COLO829 (cell line): ENCODE measurements at places on chromosomes 2 and 18.

- no peak for DNase-seq
Observed at GRCh38 chr2:127479866-127480743, 46.2 kb downstream of the IWS1 start.

DNA sequence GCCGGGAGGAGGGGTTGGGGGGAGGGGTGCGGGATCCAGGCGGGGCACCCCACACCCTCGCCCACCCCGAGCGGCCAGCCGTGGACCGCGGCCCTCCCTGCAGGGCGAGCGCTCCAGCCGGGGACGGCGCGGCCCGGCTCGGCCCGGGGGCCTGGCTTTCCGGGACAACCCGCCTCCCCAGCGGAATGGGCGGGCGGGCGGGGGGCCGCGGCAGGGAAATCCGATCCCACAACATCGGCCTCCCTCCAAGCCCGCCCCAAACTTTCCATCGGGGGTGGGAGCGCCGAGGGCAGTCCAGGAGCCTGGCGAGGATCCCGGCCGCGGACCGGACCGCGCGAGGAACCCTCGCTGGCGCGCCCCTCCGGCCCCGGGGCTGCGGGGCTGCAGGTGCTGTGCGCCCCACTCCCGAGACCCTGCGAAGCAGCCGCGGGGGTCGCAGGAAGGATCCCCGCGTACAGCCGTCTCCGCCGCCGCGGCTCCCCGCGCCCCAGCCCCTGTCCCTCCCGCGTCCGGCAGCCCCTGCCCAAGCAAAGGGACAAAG, 529 bp downstream of the SEMA4C start:
- DNase-seq, result peak; percentile 36

DNA sequence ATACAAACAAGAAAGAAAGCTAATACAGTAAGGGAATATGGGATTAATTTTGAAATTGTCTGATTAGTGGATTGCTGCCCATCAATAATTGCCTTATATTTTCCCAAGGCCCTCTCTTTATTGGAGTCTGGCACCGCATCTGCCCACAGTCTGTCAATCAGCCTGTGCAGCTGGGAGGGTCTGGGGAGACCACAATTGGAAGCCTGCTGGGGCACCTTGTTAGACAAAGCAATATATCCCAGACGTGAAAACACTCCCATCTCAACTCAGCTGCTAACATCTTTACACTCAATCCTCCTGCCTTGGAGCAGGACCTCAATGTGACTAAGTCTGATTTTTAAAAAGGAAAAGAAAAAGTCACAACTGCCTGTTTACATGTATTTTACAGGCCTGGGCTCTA, 258.6 kb downstream of the SRBD1 start:
- no peak for DNase-seq

- DNase-seq, result no peak
Observed at GRCh38 chr2:19987936-19988335, 2.0 kb downstream of the WDR35 start.

DNA sequence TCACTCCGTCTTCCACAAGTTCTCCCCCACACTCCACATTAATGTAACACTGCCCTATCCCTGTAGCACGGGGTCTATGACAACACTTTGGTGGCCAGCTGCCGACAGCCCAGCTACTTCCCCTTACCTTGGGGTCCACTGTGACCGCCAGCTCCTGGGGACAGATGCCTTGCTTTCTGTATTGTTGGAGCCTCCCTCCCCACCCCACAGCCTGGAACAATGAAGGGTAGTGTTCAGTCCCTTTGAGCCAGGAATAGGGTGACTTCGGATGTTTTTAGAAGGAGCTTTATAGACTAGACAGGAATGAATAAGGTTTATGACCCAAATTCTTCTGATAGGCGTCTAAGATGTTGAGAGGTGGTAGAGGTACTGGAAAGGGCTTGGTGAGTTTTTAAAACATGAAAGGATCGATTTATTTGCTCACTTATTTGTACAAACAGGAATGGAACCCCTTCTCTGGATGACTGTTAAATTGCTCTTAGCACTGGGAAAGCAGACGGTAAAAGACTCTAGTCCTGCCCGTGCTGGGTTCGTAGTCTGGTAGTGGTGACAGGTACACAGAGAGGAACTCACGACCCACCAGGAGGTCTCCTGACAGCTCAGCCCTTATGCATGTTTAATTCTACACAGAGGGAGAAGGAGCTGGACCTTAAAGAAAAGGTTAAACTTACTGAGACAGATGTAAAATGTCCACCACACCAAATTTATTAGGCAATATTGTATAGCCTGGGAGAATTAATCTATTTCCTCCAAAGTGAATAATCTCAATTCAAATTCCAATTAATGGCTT, 90.9 kb downstream of the MYCN start:
- DNase-seq, result no peak

- DNase-seq, result no peak
Observed at GRCh38 chr2:73487112-73487657, 101.5 kb downstream of the ALMS1 start.

- no peak for DNase-seq
Observed at GRCh38 chr18:5876891-5877290, 18.4 kb downstream of the TMEM200C start.

- DNase-seq, result peak; percentile 9
Observed at GRCh38 chr18:25322806-25323205, 29.2 kb downstream of the ZNF521 start.

- DNase-seq, result no peak
Observed at GRCh38 chr2:7609974-7610373, 692.8 kb downstream of the RNF144A start.

DNA sequence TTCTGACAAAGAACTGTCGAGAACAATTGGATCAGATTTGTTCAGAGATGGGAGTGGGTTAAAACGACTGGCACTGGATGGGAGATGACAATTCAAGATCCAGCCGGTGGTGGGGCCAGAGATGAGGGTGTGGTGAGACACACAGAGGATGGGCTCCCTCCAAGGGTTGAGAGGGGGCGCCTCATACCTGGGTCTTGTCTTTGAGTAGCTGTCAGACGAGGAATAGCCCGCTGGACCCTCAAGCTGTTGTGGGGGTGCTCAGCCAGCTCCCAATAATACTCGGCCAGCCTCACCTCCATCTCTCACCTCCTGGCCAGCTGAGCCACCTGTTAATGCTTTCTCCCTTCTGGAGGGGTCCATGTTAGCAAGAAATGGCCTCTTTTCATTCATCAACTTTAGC, 14.0 kb downstream of the INPP5D start:
- DNase-seq, result no peak

GRCh38 chr2:54652540-54652939, 70.9 kb upstream of the EML6 start:
- DNase-seq, result no peak

DNA sequence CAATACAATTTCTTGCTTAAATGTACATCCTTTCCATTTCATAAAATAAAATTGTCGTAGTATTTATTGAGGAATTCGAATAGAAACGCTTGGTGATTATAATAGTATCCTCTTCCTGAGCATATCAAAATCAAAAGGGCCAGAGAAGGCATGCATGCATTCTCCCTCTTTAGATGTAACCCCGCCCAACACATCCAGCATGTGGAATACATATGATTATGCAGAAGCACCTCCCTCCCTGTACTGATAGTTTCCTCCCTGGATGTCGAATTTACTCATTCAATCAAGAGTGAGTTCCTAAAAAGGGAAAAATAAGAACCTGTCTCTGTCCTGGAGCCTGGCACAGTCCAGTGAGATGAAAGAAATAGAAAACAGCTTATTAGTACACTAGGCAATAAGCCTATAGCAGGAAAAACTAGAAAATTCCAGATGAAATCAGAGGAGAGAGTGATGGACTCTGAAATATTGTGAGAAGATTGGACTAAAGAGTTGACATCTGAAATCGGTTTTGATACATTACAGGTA, 262.9 kb downstream of the RDH14 start:
- DNase-seq, result no peak

GRCh38 chr2:240564561-240565332, 3.5 kb upstream of the RNPEPL1 start:
- DNase-seq, result no peak

DNA sequence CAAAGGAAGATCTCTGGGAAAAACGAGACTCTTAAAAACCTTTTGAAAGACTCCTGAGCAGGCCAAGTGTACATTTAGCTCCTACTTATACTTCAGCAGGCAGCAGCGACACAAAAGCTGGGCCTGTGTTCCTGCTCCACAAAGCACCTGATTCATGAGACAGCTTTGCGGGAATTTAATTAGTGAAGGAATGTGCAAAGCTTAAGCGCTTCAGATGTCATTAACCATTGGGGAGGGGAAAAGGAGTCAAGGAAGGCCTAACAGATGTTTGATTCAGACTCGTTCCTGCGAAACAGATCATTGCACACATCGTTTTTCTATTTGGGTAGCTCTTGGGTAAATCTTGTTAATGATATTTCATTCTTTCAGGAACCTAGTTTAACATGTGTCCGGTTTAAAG, 125.9 kb downstream of the MAIP1 start:
- peak; percentile 16 for DNase-seq

DNA sequence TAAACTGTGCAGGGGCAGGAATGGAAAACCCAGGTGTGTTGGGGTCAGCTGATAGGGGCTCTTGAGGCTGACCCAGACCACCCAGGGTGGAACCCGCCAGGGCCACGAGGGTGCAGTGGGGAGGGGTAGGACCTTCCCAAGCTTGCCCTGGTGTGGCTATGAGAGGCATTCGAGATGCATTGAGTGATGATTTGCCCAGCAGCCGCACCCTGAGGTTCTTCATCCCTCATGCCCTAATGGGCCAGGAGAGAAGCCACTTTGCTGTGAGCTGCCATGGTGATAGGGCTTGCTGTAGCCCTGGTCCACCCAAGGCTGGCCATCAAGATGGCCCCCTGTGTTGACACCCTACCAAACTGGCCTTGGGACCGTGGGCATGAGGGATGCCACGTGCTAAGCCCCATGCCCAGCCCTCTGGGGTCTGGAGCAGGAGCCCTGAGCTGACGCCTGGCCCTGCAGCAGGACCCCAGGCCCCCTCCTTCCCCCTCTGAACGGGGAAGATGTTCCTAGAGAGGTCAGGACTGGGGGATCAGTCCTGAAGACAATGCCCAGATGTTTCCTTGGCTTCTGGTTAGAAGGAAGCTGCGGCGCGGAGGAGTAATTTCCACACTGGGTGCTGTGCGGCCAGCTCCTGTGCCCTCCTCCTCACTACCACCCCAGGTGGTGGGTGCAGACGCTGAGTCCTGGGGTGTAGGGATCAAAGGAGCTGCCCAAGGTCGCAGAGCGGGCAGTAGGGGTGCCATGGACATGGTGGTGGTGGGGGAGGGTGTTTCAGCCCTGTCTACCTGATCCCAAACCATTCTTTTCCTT, 122.5 kb upstream of the HDAC4 start:
- no peak for DNase-seq

DNA sequence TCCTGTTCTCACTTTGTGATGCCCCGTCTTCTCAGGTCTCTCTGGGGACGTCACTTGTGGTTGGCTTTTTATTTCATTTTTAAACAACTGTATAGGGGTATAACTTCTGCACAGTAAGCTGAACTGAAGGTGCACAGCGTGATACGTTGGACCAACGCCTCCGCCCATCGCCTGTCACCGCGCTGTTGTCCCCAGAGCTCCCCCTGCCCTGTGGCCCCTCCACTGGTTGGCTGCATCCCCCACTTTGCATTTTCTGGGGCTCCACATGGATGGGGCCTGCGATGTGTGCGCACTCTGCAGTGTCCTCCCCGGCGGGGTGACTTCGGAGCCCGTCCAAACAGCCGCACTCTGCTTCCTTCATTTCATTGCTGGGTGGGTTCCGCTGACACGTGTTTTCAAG, 14.3 kb downstream of the GPR35 start:
- DNase-seq, result no peak

DNA sequence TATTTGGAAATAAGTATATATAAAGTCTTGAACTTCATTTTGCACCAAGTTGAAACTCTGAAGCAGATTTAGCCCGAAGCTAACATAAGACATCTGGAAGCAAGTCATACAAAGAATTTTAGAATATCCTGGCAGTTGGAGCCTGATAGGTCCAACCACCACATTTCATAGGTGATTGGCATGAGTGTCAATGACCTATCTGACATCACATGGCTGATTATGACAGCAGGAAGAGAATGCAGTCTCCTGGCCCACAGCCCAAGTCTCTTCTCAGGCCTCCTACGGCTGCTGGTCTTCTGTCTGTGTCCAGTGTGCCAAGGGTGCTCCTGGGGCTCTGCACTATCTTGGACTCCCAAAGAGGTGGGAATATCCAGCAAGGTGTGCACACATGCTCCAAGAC, 325.7 kb upstream of the ACVR2A start:
- no peak for DNase-seq

DNA sequence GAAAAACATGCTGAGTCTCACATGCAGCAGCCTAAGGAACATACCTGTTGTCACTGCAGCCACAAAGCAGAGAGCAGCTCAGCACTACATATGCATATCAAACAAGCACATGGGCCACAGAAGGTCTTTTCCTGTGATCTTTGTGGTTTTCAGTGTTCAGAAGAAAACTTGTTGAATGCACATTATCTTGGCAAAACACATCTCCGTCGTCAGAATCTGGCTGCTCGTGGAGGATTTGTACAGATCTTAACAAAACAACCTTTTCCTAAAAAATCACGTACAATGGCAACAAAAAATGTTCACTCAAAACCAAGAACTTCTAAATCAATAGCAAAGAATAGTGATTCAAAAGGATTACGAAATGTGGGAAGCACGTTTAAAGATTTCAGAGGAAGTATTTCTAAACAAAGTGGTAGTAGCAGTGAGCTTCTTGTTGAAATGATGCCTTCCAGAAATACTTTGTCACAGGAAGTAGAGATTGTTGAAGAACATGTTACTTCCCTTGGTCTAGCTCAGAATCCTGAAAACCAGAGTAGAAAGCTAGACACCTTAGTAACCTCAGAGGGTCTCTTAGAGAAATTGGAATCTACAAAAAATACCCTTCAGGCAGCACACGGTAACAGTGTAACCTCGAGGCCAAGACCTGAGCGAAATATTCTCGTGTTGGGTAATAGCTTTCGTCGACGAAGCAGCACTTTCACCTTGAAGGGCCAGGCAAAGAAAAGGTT, 34.1 kb downstream of the ZNF407 start:
- DNase-seq, result no peak

DNA sequence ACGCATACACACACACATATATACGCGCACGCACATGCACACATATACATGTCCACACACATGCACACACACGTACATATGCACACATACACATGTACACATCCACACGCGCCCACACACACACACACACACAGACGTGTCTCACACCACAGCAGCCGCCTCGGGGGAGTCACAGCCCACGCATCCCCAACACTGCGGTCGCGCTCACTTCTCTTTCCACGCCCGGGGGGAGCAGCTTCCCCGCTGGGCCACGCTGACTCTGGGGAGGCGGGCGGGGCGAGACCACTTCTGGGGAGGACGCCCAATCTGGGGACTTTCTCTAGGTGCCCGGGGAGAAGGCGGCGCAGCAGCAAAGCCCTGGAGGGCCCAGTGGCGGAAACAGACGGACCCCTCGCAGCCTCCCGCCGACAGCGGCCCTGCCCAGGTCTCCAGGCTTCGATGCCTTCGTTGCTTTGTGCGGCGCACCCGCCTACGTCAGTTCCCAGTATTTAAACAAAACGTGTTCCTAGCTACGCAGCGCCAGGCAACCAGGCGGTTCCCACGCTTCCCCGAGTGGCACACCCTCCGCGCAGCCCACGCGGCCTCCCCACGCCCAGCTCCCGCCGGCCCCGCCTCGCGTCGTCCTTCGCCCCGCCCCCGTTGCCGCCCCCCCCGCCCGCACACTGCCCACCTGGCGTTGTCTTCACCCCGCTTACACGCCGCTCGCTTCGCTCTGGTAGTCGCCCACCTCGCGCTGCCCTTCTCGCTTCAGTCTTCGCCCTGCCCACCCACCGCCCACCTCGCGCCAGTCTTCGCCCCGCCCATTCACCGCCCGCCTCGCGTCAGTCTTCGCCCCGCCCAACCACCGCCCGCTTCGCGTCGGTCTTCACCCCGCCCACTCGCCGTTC, 810 bp upstream of the RBFA start:
- peak; percentile 94 for DNase-seq

- no peak for DNase-seq
Observed at GRCh38 chr2:176066645-176067588, 16.8 kb downstream of the EVX2 start.

- DNase-seq, result no peak
Observed at GRCh38 chr2:25377822-25378421, 36.2 kb upstream of the DNMT3A start.
